AG20443 (cell line): ENCODE measurements at places on chromosomes 1 and 21.

DNA sequence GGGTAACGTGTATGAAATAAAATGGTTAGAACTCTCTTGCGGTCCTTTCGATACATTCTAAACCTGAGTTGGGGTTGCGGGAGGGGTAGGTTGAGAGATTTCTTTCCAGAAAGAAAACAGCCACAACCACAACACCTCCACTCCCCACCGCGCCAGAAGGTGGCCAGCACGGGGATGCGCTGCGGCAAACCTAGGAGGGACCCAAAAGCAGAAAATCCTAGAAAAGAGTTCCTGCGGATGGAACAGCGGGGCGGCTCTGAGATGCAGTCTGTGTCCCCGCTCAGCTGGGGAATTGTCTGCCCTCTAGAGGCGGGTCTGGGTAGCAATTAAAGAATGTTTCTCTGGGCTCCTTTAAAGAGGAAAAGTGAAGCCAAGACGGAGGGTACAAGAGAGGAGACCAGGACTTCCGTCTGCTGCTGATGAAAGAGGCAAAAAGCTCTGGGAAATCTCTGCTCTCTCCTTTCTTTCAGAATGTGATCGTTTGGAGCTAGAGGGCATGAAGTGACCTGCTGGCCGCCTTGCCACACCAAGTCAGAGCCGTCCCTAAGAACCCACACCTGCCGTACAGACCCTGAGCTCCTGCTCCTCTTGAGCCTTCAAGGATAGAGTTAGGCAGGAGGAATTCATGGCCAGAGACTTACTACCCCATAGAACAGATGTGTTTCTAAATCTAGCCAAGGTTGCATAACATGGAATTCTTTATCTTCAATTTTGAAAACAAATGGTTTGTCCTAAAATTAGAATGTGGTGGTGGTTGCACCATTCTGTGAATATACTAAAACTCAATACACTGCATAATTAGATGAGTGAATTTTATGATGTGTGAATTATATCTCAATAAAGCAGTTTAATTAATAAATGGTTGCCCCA is 46.5 kb upstream of the COA6 start:
- DNase-seq, result peak; percentile 78

DNA sequence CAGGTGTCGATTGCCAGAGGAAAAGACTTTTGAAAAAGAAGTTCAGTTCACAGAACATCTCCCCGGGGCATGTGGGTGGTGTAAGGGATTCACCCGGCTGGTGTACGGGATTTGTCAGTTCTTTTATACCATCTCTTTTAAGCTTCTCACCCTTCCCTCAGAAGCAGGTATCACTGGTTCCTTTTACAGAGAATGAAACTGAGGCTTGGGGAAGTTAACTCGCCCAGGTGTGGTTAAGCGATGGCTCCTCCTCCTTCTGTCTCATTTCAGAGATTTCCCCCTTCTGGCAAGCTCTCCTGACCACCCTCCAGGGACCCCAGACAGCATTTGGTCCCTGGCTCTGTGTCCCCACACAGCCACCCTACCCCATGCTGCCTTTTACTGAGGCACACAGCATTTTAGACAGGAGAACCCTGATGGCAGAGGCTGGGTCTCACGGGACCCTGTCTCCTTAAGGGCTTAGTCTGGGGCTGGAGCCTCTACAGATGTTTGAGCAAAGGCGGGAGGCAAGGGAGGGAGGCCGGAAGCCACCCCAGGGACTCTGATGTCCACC is 2.8 kb upstream of the ECE1 start:
- DNase-seq, result no peak

DNA sequence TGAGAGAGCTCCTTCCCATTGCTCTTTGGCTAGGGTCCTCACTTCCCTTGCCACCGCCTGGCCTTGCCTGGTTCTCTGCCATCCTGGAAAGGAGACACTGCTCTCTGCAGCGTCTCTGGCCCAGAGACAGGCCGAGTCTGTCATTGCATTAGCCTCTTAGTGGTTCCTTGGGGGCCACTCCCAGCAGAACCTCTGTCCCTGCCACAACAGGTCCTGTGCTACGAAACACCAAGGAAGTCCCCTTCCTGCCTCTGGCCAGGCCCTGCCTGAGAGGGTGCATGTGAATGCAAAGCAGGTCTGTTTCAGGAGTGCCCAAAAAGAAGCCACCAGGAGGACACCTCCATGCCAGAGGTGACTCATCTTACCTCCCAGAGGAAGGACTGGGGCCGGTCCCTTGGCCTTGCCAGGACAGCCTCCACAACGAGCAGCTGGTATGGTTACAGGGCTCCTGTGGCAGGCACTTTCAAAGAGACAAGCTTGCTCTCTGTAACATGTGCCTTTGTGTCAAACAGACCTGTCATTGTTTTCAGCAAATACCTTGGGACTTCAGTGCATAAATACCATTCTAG is 59.6 kb downstream of the VPS26C start:
- peak; percentile 68 for DNase-seq

- no peak for DNase-seq
These were observed 22.5 kb downstream of the KIF26B start for GRCh38 chr1:245177071-245177900.

DNA sequence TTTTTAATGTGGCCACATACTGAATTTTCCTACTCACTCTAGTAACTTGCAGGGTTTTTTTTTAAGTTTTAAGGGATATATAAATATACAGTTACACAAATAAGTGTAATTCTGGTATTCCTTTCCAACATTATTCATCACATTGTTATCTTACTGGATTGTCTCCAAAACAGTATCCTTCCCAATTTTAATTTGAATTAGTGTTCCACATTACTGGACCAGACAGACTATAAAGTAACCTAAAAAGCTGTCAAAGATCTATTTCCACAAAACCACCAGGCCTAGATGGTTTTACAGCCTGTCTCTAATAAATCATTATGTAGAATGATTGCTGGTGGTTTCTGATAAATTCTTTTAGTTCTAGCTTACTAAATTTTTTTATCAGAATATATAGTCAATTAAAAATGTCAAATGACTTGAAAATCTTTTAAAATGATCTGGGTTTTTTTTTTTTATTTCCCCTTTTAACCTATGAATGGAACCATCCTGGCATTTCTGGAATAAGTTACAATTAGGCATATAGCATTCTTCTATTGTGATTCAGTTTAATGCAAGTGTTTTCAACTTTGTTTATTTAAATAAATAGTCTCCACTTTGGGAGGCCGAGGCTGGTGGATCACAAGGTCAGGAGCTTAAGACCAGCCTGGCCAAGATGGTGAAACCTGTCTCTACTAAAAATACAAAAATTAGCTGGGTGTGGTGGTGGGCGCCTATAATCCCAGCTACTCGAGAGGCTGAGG is 59.3 kb downstream of the PACC1 start:
- DNase-seq, result peak; percentile 11

GRCh38 chr1:2563205-2563604 is 7.0 kb downstream of the TNFRSF14 start:
- no peak for DNase-seq

GRCh38 chr1:50644447-50645105 is 221.3 kb upstream of the DMRTA2 start:
- no peak for DNase-seq

DNA sequence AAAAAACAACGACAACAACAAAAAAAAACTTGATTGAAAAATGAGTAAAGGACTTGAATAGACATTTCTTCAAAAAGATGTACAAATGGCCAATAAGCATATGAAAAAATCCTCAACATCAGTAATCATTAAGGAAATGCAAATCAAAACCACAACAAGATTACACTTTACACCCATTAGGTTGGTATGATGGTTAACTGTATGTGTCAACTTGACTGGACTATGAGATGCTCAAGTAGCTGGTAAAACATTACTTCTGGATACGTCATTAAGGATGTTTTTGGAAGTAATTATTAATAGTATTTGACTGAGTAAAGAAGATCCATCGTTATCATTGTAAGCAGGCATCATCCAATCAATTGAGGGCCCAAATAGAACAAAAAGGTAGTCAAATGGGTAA is 34.9 kb upstream of the LYPLAL1 start:
- no peak for DNase-seq

- DNase-seq, result no peak
These were observed 218.9 kb upstream of the NCAM2 start for GRCh38 chr21:20779321-20779720.

GRCh38 chr1:12416101-12416500 is 186.3 kb downstream of the VPS13D start:
- no peak for DNase-seq

GRCh38 chr1:90104941-90105538 is 110.1 kb downstream of the ZNF326 start:
- no peak for DNase-seq

- no peak for DNase-seq
These were observed 73.2 kb downstream of the LRRC8C start for GRCh38 chr1:89705901-89706699.

DNA sequence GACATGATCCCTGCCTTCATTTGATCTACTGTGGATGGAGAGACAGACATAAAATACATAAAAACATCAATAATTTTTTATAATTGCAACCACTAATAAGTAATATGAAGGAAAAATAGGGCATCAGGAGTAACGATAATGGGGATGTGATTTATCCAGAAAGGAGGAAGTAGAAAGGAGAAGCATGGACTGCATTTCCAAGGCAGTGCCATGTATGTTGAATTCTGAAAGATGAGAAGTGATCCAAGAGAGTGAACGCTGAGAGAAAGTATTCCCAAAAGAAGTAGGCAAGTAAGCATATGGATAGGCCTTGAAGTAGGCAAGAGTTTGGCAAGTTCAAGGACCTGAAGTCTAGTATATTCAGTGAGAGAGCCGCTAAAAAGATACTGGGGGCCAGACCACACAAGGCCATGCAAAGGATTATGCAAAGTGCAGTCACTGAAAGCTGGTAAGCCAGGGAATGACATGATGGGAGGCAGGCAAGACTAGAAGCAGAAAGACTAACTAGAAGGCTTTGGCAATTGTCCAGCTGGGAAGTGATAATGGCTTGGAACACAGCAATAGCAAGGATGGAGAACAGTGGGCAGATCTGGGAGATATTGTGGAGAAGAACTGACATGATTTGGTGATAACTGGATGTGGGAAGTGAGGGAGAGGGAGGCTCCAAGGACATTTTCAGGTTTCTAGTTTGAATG is 85.9 kb downstream of the TM2D1 start:
- DNase-seq, result no peak

DNA sequence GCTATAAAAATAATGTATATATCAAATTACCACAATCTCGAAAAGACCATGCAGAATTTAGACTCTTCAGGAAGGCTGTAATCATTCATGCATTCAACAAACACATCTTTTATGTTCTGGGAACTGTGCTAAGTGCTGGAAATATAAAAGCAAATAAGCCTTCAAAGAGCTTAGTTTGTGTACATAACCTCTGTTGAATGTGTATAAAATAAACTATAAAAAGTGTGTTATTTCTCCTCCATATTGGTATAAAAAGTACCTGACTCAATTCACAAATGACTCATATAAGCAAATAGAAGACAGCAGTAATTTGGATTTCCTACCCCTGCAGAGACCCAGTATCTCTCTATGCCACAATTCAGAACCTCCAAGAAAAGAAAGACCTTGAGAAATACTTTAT is 36.8 kb downstream of the RAB3GAP2 start:
- no peak for DNase-seq

- no peak for DNase-seq
These were observed 104.3 kb downstream of the LACTBL1 start for GRCh38 chr1:22868331-22868730.

DNA sequence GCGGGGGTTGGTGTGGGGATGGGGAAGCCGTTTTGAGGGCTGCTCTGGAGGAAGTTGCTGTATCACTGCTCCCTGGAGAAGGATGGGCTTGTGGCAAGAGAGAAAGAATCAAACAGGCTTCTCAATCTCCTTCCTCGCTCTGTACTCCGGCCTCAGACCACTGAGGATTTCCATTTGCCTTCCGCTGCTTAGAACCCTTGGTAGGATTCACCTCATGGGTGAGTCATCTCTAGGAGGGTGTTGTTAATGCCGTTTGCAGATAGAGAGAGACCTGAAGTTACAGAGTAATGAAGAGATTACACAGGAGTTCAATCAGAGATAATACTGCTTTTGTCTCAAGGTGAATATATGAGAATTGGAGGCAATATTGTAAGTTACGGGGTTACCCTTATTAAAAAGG is 15.3 kb downstream of the SLC35F3 start:
- DNase-seq, result no peak

DNA sequence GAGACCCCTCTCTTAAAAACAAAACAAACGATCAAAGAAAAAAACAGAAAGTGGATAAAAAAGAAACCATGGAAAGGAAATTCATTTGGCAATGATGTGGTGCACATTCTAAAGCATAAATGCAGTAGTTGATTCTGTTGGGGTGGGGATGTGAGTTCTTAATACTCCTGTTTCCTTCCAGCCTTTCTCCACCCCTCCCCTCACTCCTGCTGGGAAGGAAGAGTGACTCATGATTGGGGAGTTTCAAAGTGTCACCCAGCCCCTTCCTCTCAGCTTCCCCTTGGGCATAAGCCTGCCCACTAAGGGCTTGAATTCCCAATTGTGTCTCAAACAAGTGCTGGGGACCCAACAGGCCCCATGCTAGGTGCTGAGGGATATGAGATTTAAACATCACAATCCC is 6.7 kb upstream of the PINK1 start:
- no peak for DNase-seq

DNA sequence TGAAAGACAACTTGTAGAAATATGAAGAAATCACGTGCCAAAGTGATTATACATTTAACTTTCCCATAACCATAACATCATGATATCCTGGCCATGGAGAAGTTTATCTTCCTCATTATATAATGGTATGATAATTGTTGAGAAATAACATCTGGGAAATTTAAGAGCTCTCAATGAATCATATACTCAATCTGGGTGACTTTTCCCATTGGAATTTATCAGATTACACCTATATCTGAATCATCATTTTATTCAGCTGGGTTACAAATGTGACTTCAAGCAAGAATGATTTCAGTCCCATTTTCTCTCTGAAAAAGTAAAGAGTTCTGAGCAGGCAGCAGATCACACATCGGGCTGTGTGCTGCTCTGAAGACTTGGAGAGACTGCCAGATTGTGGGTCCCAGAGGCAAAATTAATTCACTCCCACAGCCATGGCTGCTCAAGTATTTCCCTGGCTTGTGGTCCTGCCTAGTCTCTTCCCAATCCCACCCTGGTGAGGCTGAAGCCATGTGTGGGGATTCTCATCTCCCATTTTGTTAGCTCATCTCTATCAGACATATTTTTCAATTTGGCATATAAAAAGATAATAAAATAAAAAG is 278.0 kb downstream of the MRPL39 start:
- peak; percentile 61 for DNase-seq

DNA sequence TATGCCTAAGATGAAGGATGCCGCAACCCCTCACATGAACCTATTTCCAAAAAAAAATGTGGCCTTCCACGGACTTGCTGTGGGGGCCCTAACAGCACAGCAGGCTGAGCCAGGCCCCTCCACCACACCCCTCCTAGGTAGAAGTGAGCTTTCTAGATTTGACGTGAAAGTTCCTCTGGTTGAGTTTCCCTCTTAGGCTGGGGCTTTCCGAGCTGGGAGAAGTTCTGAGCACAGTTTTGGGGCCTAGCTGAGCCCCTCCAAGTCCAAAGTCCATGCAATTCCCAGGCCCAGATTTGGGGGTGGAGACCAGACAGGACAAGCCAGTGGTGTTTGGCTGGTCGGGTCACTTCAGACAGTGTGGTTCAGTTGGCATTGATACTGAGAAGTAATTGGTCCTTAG is 13.8 kb upstream of the PHLDA3 start:
- no peak for DNase-seq

- DNase-seq, result no peak
These were observed 30.9 kb downstream of the PDE9A start for GRCh38 chr21:42684109-42684916.
